Activated CD8-positive, alpha-beta T cell treated with anti-CD3 and anti-CD28 coated beads for 36 hours (primary cell): ENCODE measurements at places on chromosomes 5 and 9. TPM values are rescaled to one million over a fixed set of nuclear protein-coding genes. Genes with fewer than 3 reads are reported as not detected.

Gene CSF2
- total RNA-seq: 64.1 TPM

Gene TEK
- total RNA-seq: not detected

Gene PCDHGC4
- not detected for total RNA-seq

Gene ARSI
- total RNA-seq: not detected

Gene SLC6A7
- not detected for total RNA-seq

Gene ADAMTS6
- 1.9 TPM for total RNA-seq

Gene CKMT2
- total RNA-seq: not detected

Gene BAAT
- not detected for total RNA-seq

- H3K36me3 ChIP-seq: no peaks in the 10 kb centered on the region
- H3K4me1 ChIP-seq: peaks cover 4% of the 10 kb centered on the region
- peaks cover 14% of the 10 kb centered on the region for H3K27me3 ChIP-seq
- no peak overlapping the region for H3K27ac ChIP-seq
- DNase-seq: peak; percentile 46
Measured at GRCh38 chr5:148776780-148777179, 49.6 kb upstream of the ADRB2 start.

GRCh38 chr5:174046558-174046957 lies 1.1 kb downstream of the NSG2 start:
- H3K36me3 ChIP-seq: no peaks in the 10 kb centered on the region
- no peak overlapping the region for H3K4me3 ChIP-seq
- H3K27ac ChIP-seq: no peak overlapping the region
- no peak for DNase-seq
- H3K4me1 ChIP-seq: no peaks in the 10 kb centered on the region
- peaks cover 19% of the 10 kb centered on the region for H3K27me3 ChIP-seq

DNA sequence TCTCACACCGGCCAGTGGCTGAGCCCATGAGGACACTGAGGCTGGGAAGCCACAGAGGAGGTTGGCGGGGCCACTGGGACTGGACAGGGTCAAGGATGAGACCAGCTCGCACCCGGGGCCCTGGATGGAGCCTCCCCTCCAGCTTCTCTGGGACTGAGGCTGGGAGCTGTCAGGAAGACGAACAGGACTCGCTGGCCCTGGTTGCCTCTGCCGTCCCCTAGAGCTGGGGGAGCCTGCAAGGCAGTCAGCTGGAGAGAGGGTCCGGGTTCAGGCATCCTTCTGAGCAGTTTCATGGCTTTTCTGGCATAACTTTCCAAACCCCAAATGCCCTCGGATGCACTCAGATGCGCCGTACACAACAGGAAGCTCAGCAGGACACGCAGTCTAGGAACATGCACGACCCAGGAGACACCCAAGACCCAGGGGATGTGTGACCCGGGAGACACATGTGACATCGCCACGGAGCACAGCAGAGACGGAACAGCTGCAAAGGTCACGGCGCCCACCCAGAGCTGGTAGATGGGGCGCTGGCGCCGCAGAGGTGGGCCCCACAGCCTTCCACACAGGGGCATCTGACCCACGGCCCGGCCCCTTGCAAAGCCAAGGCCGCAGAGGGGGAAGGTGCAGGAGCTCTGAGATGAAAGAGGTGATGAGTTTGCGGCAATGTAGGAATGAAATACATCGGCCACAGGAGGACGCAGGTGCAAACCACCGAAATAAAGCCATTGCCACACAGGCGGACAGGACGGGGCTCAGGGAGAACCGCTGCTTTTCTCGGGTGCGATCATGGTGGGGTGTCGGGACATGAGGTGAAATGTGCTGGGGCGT lies 17.1 kb downstream of the TPPP start:
- peaks cover 12% of the 10 kb centered on the region for H3K4me1 ChIP-seq
- H3K27ac ChIP-seq: no peak overlapping the region
- H3K27me3 ChIP-seq: peaks cover 7% of the 10 kb centered on the region
- H3K36me3 ChIP-seq: no peaks in the 10 kb centered on the region
- DNase-seq: no peak

DNA sequence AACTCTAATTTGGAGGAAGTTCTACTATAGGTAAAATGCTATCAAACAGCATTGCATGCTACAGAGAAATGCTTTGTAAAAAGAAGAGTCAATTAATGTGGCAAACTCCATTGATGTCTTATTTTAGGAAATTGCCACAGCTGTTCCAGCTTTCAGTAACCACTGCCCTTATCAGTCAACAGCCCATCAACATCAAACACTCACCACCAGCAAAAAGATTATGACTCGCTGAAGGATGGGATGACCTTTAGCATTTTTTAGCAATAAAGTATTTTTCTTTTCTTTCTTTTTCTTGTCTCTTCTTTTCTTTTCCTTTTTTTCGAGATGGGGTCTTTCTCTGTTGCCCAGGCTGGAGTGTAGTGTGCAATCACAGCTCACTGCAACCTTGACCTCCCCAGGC lies 26.0 kb downstream of the CRHBP start:
- no peaks in the 10 kb centered on the region for H3K27me3 ChIP-seq
- no peaks in the 10 kb centered on the region for H3K4me1 ChIP-seq
- no peak overlapping the region for H3K4me3 ChIP-seq
- DNase-seq: no peak

- peaks cover 15% of the 10 kb centered on the region for H3K36me3 ChIP-seq
- H3K4me3 ChIP-seq: peak overlapping the region; percentile 73
- peaks cover 56% of the 10 kb centered on the region for H3K4me1 ChIP-seq
- H3K27me3 ChIP-seq: no peaks in the 10 kb centered on the region
- peak overlapping the region; percentile 84 for H3K27ac ChIP-seq
- peak; percentile 63 for DNase-seq
Measured at GRCh38 chr5:134111741-134112647, 2.5 kb upstream of the TCF7 start.

GRCh38 chr5:35094948-35095347 lies 47.2 kb upstream of the AGXT2 start:
- DNase-seq: no peak
- H3K27ac ChIP-seq: no peak overlapping the region
- no peaks in the 10 kb centered on the region for H3K36me3 ChIP-seq
- H3K27me3 ChIP-seq: peaks cover 6% of the 10 kb centered on the region
- no peaks in the 10 kb centered on the region for H3K4me1 ChIP-seq

GRCh38 chr5:345404-346195 lies 24.1 kb downstream of the AHRR start:
- peaks cover 31% of the 10 kb centered on the region for H3K36me3 ChIP-seq
- peak overlapping the region; percentile 49 for H3K4me3 ChIP-seq
- peak overlapping the region; percentile 3 for H3K27ac ChIP-seq
- peaks cover 24% of the 10 kb centered on the region for H3K4me1 ChIP-seq
- no peak for DNase-seq

DNA sequence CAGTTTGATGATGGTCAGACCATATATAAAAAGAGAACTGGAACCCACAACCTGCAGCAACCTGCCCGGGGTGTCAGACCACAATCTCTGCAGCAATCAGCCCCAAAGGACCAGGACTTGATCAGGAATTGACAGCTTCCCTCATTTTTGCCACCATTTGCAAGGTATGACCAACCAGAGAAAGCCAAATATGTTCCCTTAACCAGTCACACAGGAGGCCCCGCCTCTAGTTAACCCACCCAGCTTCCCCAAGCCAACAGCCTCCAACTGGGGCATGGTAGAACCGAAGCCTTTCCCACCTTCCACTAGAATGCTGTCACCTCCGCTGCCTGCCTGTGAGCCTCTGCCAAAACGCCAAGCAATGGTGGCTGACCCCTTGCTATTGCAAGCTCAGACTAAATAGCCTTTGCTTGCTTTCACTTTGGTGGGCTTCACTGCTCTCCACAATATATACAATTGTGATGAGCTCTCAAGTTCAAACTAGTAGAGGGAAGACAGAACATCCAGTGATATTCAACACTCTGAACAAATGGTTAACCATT lies 86.3 kb downstream of the AK8 start:
- H3K27ac ChIP-seq: no peak overlapping the region
- peaks cover 9% of the 10 kb centered on the region for H3K4me1 ChIP-seq
- H3K27me3 ChIP-seq: peaks cover 16% of the 10 kb centered on the region
- no peak overlapping the region for H3K4me3 ChIP-seq
- no peak for DNase-seq
- H3K36me3 ChIP-seq: no peaks in the 10 kb centered on the region

DNA sequence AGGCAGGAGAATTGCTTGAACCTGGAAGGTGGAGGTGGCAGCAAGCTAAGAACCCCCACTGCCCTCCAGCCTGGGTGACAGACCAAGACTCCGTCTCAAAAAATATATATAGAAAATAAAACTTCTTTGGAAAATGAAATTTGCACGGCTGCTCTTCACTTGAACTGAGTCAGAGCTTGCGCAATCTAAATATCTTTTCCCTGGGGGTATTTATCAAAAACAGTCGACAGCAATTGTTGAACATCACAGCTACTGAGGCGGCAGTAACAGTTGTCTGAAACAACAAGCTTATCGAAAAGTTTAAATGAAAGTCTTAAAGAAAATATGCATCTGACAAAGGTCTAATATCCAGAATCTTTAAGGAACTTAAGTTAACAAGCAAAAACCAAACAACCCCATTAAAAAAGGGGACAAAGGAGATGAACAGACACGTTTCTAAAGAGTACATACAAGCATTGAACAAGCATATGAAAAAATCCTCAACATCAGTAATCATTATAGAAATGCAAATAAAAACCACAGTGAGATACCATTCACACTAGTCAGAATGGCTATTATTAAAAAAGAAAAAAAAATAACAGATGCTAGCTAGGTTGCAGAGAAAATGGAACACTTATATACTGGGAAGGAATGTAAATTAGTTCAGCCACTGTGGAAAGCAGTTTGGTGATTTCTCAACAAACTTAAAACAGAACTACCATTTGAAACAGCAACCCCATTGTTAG lies 153.6 kb upstream of the CDH9 start:
- H3K27me3 ChIP-seq: no peaks in the 10 kb centered on the region
- H3K36me3 ChIP-seq: no peaks in the 10 kb centered on the region
- no peak overlapping the region for H3K27ac ChIP-seq
- H3K4me3 ChIP-seq: no peak overlapping the region
- H3K4me1 ChIP-seq: no peaks in the 10 kb centered on the region

DNA sequence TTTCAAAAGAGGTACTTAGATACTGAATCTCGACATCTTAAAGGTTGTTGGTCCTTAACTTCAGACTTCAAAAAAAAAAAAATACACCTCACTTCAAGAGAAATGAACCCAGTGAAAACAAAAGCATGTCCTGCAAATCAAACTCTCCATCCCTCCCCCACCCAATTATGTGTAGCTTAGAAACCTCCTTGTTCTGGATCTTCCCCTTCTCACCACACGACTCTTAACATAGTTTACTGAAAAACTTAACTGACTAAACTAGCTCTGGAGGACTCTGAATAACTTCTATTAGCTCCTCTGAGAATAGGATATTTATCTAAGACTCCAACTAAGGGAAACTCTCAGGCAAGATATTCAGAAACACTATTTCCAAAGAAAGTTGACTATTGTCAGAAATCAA lies 48.7 kb upstream of the HK3 start:
- H3K36me3 ChIP-seq: peaks cover 32% of the 10 kb centered on the region
- H3K27me3 ChIP-seq: no peaks in the 10 kb centered on the region
- no peak for DNase-seq
- no peak overlapping the region for H3K27ac ChIP-seq

- H3K4me1 ChIP-seq: no peaks in the 10 kb centered on the region
- no peak for DNase-seq
- H3K4me3 ChIP-seq: no peak overlapping the region
- no peaks in the 10 kb centered on the region for H3K27me3 ChIP-seq
Measured at GRCh38 chr9:36632892-36633291, 60.2 kb downstream of the MELK start.

DNA sequence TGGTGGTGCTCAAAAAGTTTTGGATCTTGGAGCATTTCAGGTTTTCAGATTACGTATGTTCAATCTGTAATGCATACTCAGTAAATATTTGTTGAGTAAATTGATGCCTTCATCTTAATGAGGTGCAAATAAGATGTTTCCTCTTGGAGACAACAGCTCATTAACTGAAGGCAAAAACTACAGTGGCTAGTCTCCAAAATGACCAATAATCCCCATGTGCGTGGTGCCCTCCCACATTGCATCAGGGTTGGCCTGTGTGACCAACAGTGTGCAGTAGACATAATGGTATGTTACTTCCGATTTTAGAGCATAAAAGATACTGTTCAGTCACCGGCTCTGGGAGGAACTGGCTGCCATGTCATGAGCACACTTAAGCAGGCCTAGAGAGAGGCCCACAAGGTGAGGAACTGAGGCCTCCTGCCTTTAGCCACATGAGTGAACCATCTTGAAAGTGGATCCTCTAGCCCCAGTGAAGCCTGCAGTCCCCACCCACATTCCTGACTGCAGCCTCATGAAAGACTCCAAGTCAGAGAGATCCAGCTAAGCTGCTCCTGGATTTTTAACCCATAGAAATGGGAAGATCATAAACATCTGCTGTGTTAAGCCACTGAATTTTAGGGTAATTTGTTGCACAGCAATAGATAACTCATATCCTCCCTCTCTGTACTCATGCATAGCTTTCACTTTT lies 55.7 kb downstream of the LIFR start:
- H3K27ac ChIP-seq: no peak overlapping the region
- H3K27me3 ChIP-seq: peaks cover 8% of the 10 kb centered on the region
- no peaks in the 10 kb centered on the region for H3K4me1 ChIP-seq
- H3K4me3 ChIP-seq: no peak overlapping the region
- no peaks in the 10 kb centered on the region for H3K36me3 ChIP-seq

DNA sequence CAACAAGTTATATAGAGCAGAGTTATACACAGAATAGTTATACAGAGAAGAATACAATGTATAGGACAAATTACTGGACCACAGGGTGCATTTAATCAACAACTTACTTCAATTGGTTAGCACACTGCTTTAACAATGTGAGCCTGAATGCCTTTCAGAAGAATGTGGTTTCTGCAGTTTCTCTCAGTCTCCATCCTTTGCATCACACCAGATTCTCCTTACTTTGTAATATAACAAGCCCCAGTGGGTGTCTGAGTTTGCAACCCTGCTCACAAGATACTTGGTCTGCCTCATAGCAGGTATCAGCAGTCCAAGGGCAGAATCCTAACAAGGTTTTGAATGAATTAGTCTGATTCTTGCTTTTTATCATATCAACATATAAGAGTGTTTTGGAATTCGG lies 114.6 kb downstream of the GABRB2 start:
- no peaks in the 10 kb centered on the region for H3K27me3 ChIP-seq
- no peaks in the 10 kb centered on the region for H3K4me1 ChIP-seq
- H3K36me3 ChIP-seq: no peaks in the 10 kb centered on the region
